T-helper 17 cell (primary cell): ENCODE measurements at places on chromosomes 12 and 14. TPM values are rescaled to one million over a fixed set of nuclear protein-coding genes. Genes with fewer than 3 reads are reported as not detected.

DNA sequence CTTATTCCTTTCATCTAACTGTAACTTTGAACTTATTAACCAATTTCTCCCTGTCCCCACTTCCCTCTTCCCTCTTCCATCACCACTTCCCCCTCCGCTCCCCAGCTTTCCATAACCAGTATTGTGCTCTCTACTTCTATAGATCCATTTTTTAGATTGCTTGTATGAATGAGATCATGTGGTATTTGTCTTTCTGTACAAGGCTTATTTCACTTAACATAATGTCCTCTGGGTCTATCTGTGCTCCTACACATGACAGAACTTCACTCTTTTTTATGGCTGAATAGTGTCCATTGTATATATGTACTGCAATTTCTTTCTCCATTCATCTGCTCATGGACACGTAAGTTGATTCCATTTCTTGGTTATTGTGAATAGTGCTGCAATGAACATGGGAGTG is 14.4 kb downstream of the ERP27 start:
- no peak for DNase-seq

DNA sequence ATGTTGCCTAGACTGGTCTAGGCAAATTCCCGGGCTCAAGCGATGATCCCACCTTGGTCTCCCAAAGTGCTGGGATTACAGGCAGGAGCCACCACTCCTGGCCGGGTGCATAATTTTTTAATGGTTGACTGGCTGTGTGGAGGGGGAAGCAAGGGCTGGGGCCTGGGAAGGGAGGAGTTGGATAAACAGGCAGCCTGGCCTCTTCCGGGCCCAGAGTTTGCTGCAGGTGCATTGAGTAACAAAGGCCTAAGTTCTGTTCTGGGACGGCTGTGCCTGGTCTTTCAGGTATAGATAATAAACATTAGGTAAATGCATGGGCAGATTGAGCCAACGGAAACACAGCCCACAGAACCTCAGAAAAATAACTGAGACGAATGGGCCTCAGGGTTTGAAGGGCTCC is 191.3 kb upstream of the TBX3 start:
- no peak for DNase-seq

DNA sequence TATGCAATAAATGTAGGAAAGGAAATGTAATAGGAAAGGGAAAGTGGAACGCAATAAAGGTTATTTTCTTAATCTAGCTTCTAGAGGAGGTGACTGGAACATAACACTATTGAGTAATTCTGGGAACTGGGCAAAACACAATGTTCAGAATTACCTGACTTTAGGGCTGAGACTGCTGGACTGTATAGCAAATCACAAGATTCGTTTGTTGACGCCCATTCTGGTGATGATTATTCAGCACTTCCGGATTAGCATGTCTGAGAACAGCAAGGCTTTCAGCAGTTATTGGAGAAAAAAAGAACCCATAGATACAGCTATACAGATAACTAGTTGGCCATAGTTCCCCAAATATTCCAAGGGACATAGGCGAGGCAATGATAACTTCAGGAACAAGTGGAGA is 2.3 kb upstream of the KLRD1 start:
- DNase-seq, result no peak

GOLGA5 gene
- 12.0 TPM for total RNA-seq

IL22 gene
- total RNA-seq, result 5.6 TPM

OR4E2 gene
- total RNA-seq, result not detected

SSTR1 gene
- total RNA-seq, result not detected

STAC3 gene
- 1.9 TPM for total RNA-seq
